Activated CD8-positive, alpha-beta memory T cell treated with anti-CD3 and anti-CD28 coated beads for 36 hours (primary cell): ENCODE measurements at places on chromosomes 13 and 19. TPM values are rescaled to one million over a fixed set of nuclear protein-coding genes. Genes with fewer than 3 reads are reported as not detected.

EPS8L1 gene
- 1.5 TPM for total RNA-seq

C3 gene
- total RNA-seq, result 0.74 TPM

LYL1 gene
- total RNA-seq, result 1.8 TPM

OR7A5 gene
- not detected for total RNA-seq

ATP8B3 gene
- total RNA-seq, result 1.5 TPM

ZNF573 gene
- total RNA-seq, result 7.2 TPM
